Activated T-cell treated with anti-CD3 and anti-CD28 coated beads for 4 hours (primary cell): ENCODE measurements at places on chromosomes 3 and 15.

GRCh38 chr3:46478341-46478740 is 13.6 kb upstream of the LTF start:
- no peak for DNase-seq

GRCh38 chr15:39369768-39370167 is 211.1 kb upstream of the THBS1 start:
- no peak for DNase-seq

GRCh38 chr3:113103588-113103987 is 107.8 kb upstream of the BOC start:
- DNase-seq, result no peak

GRCh38 chr3:190996181-190996775 is 133.8 kb upstream of the GMNC start:
- no peak for DNase-seq

GRCh38 chr3:179037351-179037750 is 34.3 kb downstream of the ZMAT3 start:
- DNase-seq, result peak; percentile 8
